ENCODE measurements at places on chromosomes 5 and 9.

- DNase-seq = no peak
Measured at GRCh38 chr9:137606005-137606621, 627 bp downstream of the ARRDC1 start.

DNA sequence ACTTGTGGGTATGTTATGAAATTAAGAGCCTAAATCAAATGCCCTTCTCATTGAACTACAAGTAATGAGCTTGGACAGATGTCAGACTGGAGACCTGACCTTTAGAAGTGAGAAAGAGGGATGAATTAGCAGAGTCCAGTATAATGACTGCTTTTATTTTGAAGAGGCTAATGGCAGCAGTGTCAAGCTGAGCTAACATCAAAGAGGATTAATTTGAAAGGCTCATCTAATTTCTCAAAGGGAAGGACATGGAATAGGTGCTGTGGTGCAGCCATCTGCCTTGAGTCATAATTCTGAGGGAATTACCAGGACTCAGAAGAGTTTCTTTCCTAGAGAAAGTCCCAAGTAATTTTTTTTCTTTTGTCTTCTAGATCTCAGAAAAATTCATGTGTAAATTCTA, 57.6 kb downstream of the FAM81B start:
- DNase-seq = no peak

- DNase-seq = no peak
Measured at GRCh38 chr5:171797543-171797942, 11.9 kb downstream of the SMIM23 start.

DNA sequence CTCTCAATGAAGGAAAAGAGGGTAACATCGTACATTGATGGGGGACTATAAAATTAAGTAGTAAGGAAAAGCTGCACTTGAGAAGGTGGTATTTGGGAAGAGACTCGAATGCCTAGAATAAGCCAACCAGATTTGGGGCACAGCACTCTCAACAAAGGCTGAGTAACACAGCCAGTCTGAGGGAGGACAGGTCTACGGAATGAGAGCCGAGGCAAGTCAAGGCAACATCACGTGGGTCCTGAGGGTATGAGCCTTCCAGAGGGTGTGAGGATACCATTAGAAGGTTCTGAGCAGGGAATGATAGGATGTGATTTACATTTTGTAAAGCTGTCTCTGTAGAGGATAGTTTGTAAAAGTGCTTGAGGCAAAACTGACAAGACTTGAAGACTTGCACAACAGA, 434.1 kb downstream of the RAB3C start:
- no peak for DNase-seq

- no peak for DNase-seq
Measured at GRCh38 chr9:122221183-122221811, 7.5 kb downstream of the LHX6 start.

- DNase-seq = no peak
Measured at GRCh38 chr5:40447438-40447837, 232.3 kb upstream of the PTGER4 start.

- DNase-seq = no peak
Measured at GRCh38 chr9:135617538-135617900, 21.8 kb downstream of the GLT6D1 start.

DNA sequence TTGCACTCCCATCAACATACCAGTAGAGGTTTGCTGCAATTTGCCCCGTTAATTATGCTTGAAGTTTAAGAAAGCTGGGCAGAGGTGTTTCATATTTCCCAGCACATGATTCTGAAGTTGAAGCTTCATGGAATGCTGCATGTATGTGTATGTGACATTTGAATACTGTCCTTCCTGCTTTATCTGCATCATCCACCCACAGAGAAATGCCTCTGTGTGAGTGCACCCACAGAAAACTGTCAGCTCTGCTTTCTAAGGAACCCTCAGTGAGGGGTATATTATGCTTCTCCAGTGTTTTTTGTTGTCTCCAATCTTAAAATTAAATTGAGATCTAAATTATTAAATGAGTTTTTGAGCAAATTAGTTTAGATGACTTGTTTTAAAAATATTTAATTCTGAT, 358.1 kb upstream of the PIK3R1 start:
- no peak for DNase-seq

- DNase-seq = no peak
Measured at GRCh38 chr9:3118081-3118480, 274.2 kb upstream of the PUM3 start.

- DNase-seq = no peak
Measured at GRCh38 chr9:136054798-136055714, 40.0 kb downstream of the NACC2 start.

- DNase-seq = no peak
Measured at GRCh38 chr5:141127305-141127704, 5.7 kb downstream of the PCDHB4 start.

DNA sequence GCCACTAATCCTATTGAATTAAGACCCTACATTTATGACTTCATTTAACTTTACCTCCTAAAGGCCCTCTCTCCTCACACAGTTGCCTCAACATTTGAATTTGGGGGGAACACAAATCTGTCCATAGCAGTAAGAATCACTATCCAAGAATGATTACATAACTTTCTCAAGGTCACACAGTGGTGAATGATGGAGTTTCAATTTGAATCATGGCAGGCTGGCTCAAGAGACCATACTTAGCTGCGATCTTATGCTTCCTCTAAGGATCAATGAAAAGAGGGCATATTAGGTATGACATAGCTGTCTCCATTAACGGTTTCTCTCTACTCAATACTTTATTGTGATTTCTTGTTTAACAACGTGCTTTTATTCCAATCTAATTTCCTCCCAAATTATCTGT, 44.1 kb upstream of the PDE4D start:
- no peak for DNase-seq

GRCh38 chr5:145473042-145473642, 362.0 kb downstream of the PRELID2 start:
- DNase-seq = no peak

- no peak for DNase-seq
Measured at GRCh38 chr5:2985718-2986117, 234.2 kb upstream of the IRX2 start.

- DNase-seq = no peak
Measured at GRCh38 chr9:35845824-35846771, 17.1 kb downstream of the TMEM8B start.

- DNase-seq = no peak
Measured at GRCh38 chr5:83418356-83419321, 52.9 kb upstream of the VCAN start.

GRCh38 chr9:3751125-3751758, 225.4 kb upstream of the RFX3 start:
- no peak for DNase-seq

DNA sequence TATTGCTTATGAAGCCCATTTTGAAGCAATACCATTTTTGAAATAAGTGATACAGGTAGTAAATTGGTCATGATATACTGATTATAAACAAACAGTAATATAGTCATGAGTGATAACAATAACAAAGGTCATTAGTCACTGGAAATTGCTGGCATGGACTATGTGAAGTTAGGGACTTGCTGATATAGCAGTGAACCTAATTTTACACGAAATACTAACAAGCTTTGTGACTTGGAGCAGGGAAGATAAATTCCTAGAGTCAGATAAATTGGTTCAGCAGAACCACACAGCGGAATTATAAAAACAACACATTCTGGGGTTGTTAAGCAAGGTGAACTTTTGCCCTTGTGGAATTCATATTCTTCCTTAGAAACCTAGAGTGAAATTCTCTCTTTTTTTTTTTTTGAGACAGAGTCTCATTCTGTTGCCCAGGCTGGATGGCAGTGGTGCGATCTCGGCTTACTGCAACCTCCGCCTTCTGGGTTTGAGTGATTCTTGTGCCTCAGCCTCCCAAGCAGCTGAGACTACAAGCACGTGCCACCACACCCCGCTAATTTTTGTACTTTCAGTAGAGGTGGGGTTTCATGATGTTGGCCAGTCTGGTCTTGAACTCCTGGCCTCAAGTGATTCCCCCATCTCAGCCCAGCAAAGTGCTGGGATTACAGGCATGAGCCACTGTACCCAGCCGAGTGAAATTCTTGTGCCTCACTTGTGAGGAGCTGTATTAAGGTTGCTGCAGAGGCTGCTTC, 6.0 kb downstream of the UGCG start:
- no peak for DNase-seq

- DNase-seq = no peak
Measured at GRCh38 chr5:58761407-58761806, 178.5 kb downstream of the RAB3C start.

DNA sequence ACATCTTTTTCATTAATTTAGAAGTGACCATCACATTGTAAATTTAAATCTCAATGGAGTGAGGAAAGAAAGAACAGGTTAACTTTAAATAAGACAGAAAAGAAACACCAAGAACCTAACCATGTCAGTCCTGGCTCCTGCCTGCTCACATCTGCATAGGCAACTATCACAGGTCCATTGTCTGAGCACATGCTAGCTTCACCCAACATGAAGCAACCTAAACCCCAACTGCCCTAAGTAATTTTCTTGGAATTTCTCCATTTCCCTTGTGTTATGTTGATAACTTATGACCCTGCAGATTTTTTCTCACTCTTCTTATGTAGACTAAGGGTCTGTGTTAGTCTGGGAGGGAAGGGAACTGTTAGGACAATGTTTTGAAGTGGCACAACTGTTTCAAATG, 2205.8 kb upstream of the ACO1 start:
- DNase-seq = no peak

GRCh38 chr5:177490992-177491391, 6.4 kb downstream of the PDLIM7 start:
- no peak for DNase-seq

DNA sequence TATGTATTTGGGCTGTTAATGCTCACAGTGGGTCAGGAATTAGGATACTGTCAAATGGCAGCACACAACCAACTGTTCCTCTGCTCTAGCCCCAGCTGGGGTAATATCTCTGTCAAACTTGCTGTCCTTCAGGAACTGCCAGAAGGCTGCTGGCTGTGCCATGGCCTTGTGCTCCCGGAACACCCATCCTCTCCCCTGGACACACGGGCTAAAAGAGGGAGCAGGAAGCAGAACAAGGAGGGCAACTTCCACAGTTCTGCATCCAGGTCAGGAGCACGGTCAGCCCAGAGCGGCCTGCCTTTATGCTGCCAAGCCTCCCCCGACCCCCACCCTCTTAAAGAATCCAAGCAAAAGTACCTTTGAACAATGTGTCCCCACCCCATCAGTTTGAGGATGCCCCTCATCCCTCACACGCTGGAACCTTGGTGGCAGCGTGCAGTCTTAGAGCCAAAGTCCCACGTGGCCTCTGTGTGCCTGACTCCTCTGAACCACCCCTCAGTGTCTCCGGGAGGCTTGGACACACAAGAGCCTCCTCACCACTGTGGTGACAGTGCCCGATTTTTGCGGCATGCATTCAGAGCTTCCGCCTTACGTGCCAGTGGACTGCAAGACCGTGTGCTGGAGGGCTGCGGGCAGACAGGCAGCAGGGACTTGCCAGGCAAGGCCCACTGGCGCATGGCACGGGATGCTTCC, 60.8 kb downstream of the PSMB7 start:
- DNase-seq = no peak

DNA sequence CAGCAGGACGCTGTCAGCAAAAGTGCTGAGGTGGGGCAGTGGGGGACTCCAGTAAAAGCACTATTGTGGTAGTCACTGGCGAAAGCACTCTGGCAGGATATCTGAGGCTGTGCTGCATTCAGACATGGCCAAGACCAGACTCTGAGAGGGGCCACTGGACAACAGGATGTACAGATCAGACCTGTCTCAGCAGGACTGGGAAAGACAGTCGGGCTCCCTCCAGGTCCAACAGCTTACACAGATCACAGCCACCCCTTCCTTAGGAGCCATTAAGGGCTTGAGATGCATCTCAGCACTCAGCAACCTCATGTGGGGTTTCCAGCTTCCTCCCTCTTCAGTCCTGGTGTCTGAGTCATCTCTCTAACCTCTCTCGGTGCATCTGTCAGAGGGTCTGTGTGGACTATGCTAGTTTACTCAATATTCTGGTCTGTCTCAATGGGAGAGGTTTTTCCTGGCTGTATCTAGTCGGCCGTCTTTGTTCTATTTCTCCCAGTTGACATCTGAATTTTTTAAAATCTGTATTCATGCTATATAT, 154.5 kb downstream of the CWC27 start:
- DNase-seq = no peak

DNA sequence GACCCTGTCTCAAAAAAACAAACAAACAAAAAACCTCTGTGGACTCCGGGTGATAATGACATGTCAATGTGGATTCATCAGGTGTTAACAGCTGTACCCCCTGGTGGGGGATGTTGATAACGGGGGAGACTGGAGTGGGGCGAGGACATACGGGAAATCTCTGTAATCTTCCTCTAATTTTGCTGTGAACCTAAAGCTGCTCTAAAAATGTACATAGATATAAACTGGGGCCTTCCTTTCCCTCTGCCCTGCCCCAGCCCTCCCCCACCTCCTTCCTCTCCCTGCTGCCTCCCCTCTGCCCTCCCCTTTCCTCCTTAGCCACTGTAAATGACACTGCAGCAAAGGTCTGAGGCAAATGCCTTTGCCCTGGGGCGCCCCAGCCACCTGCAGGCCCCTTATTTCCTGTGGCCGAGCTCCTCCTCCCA, 1.4 kb upstream of the CEL start:
- no peak for DNase-seq

DNA sequence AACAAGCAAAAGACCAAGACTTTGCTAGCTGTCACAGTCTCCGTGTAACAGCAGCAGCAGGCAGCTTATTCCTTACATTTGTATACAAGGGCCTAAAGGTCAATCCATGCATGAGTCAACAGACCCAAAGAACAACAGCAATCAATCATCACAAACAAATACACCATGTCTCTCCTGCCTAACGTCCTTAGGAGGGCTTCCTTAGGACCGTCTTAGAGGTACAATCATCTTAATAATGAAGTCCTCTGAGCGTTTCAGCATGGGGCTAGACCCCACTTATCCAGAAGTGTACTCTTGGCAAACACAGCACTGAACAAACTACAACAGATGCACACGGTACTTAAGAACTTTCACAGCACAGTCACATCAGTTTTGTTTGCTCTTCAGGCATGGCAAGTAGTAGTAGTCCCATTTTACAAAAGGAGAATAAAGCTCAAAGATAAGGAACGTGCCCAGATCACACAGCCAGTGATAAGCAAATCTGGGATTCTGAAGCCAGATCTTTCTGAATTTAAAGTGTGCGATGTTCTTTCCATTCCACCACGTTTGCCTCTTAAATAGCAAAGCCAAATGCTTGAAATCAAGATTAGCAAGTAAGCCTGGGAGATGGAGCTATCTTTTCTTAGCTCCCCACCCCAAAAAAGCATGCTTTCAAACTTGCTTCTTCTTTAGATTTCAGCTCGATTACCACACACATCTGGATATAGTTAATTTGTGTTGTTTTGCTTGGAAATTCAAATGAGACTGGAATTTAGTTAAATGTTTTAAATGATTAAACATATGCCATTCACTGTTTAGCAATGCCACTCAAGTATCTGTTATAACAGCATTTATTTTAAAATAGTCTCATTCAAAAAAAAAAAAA, 24.2 kb downstream of the PSMB7 start:
- no peak for DNase-seq

GRCh38 chr5:134143944-134144941, 29.8 kb downstream of the TCF7 start:
- DNase-seq = no peak

DNA sequence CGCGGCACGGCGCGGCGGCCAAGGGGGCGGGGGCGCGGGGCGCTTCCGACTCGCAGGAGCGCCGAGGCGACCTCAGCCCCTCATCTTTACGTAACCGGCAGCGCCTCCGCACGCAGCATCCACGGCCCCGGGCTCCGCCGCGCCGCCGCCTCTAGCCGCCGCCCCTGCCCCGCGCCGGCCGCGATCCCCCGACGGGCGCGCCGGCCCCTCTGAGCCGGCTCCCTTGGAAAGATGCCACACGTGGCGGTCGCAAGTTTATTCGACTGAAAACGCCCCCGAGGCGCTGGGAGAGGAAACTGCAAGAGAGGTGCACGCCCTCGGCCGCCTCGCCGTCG, 1.0 kb downstream of the KLF9 start:
- DNase-seq = no peak

- DNase-seq = no peak
Measured at GRCh38 chr9:6655036-6655435, 9.5 kb upstream of the GLDC start.
